ENCODE measurements at places on chromosomes 2 and 18. TPM values are rescaled to one million over a fixed set of nuclear protein-coding genes. Genes with fewer than 3 reads are reported as not detected.

The LRRC30 gene
- not detected for total RNA-seq

- DNase-seq, result peak; percentile 20
Measured at GRCh38 chr2:171409436-171409971, 24.3 kb downstream of the METTL8 start.

- DNase-seq, result no peak
Measured at GRCh38 chr2:100818003-100818605, 1.8 kb upstream of the NPAS2 start.

DNA sequence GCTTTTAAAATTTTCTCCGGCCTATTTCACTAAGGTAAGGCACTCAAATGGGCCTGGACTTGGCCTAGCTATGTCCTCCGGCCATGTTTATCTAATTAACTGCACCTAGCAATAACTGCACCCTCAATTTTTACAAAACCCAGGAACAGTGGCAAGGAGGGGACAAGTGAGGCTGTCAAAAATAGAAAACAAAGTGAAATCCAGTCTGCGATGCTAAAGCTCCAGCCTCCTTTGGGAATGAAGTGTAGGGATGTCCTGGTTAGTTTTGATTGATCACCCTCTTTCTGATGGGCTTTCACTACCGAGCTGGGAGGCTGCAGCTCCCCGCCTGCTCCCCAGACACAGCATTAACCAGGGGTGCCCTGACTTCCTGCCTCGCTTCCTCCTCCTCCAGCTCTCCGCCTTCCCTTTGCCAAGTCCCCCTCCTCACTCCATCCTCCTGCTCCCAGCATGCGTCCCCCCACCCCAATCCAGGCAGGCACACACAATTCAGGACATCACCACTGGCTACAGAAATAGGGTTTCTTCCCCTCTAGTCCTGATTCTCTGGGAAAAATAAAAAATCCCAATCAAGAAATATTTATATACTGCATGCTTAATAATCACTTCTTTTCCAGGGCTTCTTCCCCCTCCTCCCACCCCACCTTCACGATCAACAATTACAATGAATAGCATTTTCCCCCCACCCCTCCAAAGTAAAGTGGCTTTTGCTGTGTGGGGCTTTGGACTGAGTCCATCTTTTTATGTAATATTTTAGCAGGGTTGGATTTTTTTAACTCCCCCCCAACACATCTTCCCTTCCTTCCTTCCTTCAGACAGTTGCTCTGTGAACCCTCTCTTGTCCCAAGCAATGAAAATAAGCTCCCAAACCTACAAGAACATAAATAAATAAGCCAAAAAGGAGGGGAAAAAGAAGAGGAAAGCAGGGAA is 3.3 kb upstream of the POU3F3 start:
- DNase-seq, result no peak

DNA sequence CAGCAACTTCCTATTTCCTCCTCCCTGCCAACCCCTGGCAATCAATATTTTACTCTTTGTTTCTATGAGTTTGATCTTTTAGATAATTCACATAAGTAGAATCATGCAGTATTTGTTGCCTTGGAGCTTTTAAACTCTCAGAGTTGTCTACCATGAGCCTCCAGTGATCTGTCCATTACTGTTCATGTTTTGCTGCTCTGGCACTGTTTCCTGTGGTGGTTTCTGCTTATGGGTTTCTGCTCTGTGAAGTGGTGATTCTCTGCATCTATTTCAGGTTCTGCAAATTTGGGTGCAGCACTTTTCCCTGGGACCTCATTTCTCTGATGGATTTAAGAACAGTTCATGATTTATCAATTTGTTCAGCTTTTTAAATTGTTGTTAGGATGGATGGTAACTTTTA is 908.1 kb upstream of the FANCL start:
- DNase-seq, result no peak
